HCT116 (cell line): ENCODE measurements at places on chromosomes 6 and 20. TPM values are rescaled to one million over a fixed set of nuclear protein-coding genes. Genes with fewer than 3 reads are reported as not detected.

- peaks cover 8% of the 10 kb centered on the region for H3K4me1 ChIP-seq
- H3K36me3 ChIP-seq, result no peaks in the 10 kb centered on the region
- H3K4me3 ChIP-seq, result no peak overlapping the region
- H3K27me3 ChIP-seq, result no peaks in the 10 kb centered on the region
- no peak overlapping the region for H3K27ac ChIP-seq
These were observed 73.9 kb downstream of the PTPRK start for GRCh38 chr6:128446497-128446896.

DNA sequence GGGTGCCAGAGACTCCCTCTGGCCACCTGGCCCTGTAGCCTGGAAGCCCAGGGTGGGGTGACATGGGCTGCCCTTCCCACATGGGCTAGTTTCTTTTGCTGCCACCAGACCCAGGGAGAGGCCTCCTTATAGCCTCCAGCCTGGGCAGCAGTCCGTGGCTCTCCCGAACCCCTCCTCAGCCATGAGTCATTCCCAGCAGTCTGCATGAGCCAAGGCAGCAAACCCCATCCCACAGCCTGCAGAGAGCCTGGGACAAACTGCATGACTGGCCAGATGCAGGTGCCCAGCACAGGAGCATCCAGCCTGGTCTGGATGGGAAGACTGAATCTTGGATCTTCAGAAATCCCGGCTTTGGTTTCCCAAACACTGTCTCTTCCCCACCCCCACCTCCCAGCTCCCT is 75.7 kb downstream of the MRPL14 start:
- no peak for DNase-seq
- no peaks in the 10 kb centered on the region for H3K27me3 ChIP-seq
- no peaks in the 10 kb centered on the region for H3K36me3 ChIP-seq
- peaks cover 68% of the 10 kb centered on the region for H3K4me1 ChIP-seq
- no peak overlapping the region for H3K4me3 ChIP-seq

DNA sequence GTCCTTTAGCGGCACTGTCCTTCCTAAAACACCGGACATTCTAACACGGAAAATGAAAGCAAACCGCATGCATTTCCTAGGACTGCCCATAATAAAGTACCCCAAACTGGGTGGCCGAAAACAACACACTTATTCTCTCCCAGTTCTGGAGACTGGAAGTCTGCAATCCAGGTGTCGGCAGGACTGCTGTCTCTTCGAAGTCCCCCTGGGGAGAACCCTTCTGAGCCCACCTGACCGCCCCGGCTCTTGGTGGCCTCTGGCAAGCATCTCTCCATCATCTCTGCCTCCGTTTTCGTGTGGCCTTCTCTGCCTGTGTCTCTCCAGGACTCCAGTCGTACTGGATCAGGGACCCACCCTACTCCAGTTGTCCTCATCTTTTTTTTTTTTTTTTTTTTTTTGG is 55.4 kb downstream of the SYNJ2 start:
- no peak overlapping the region for H3K4me3 ChIP-seq
- H3K4me1 ChIP-seq, result peaks cover 49% of the 10 kb centered on the region
- H3K36me3 ChIP-seq, result no peaks in the 10 kb centered on the region
- DNase-seq, result no peak
- H3K27me3 ChIP-seq, result no peaks in the 10 kb centered on the region

The MMS22L gene
- total RNA-seq, result 44.1 TPM

GRCh38 chr6:128857806-128858205 is 25.1 kb upstream of the LAMA2 start:
- no peaks in the 10 kb centered on the region for H3K36me3 ChIP-seq
- no peak overlapping the region for H3K4me3 ChIP-seq
- H3K27me3 ChIP-seq, result no peaks in the 10 kb centered on the region
- DNase-seq, result no peak

- H3K27me3 ChIP-seq, result no peaks in the 10 kb centered on the region
- no peaks in the 10 kb centered on the region for H3K4me1 ChIP-seq
- H3K27ac ChIP-seq, result no peak overlapping the region
- no peaks in the 10 kb centered on the region for H3K36me3 ChIP-seq
- DNase-seq, result no peak
- no peak overlapping the region for H3K4me3 ChIP-seq
These were observed 80.0 kb downstream of the LAMP5 start for GRCh38 chr20:9594284-9594875.

GRCh38 chr20:62830821-62831220 is 14.0 kb downstream of the COL9A3 start:
- H3K4me3 ChIP-seq, result no peak overlapping the region
- H3K4me1 ChIP-seq, result peaks cover 15% of the 10 kb centered on the region

- DNase-seq, result no peak
- H3K4me1 ChIP-seq, result peaks cover 19% of the 10 kb centered on the region
- no peaks in the 10 kb centered on the region for H3K27me3 ChIP-seq
- no peak overlapping the region for H3K27ac ChIP-seq
These were observed 11.6 kb upstream of the HLA-G start for GRCh38 chr6:29816030-29816429.

- DNase-seq, result no peak
- H3K27ac ChIP-seq, result no peak overlapping the region
- H3K4me1 ChIP-seq, result peaks cover 8% of the 10 kb centered on the region; the same call in 1 of the 2 replicates
- H3K27me3 ChIP-seq, result no peaks in the 10 kb centered on the region
- no peak overlapping the region for H3K4me3 ChIP-seq
These were observed 208.4 kb upstream of the MARCKS start for GRCh38 chr6:113648698-113649097.

DNA sequence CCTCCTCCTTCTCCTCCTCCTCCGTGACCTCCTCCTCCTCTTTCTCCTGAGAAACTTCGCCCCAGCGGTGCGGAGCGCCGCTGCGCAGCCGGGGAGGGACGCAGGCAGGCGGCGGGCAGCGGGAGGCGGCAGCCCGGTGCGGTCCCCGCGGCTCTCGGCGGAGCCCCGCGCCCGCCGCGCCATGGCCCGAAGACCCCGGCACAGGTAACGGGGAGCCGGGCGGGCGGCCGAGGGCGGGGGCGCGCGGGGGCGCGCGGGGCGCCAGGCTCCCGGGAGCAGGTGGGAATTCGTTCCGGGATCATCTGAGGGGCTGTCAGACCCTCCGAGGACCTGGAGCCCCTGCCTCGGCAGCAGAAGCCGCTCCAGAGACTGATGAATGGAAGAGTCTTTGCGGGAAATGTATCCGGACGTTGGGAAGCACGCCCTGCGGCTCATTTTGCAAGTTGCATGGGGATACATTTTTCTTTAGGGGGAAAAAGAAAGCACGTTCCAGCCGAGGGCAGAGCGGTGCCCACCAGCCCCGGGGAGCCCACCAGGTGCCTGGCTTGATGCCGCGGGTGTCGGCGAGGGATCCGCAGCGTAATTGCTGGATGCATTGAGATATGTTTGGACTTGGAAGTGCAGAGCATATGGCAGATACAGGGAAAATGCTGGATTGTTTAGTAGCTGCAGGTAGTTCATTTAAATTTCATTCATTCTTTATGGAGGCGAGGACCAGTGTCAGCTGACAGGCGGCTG is 394 bp downstream of the MYB start:
- H3K27ac ChIP-seq, result no peak overlapping the region; the same call in 1 of the 2 replicates
- DNase-seq, result no peak
- H3K27me3 ChIP-seq, result no peaks in the 10 kb centered on the region
- H3K4me1 ChIP-seq, result peaks cover 39% of the 10 kb centered on the region

DNA sequence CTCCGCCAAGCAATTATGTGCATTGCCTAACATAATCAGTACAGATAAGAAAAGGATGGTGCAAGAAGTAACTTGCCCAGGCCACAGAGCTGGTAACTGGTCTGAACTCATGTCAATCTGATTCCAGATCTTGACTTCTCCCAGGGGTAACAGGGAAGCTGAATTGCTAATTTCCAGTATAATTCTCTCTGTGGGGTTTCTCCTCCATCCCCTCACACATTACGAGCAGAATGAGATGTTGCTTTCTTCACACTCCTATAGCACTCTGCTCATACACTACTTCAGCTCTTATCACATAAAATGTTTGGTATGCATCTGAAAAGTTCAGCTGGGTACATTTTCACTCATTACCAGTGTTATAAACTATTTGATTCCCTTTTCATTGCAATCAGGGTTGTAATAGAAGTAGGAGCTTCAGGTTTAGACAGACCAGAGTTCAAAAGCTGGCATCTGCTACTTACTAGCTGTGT is 24.0 kb upstream of the LRRC1 start:
- H3K27me3 ChIP-seq, result no peaks in the 10 kb centered on the region
- H3K27ac ChIP-seq, result no peak overlapping the region
- H3K4me1 ChIP-seq, result peaks cover 6% of the 10 kb centered on the region; the same call in 1 of the 2 replicates

DNA sequence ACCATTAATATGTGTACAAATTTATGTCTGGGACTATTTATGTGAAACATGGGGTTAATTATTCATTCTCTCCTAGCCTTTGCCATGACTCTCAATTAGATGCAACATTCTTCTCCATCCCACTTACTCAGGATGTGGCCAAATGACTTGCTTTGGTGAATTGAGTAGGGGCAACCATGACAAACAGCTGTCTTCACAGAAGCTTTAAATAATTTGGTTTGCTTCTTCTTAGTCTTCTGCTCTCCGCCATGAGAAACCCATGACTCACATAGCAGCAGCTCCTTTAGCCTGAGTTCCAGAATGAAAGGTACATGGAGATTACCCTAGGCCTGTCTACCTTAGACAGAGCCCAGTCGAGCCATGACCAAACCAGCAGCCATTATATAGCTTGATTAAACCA is 74.7 kb downstream of the FRK start:
- H3K27me3 ChIP-seq, result no peaks in the 10 kb centered on the region
- H3K4me3 ChIP-seq, result no peak overlapping the region
- H3K36me3 ChIP-seq, result no peaks in the 10 kb centered on the region

- no peak for DNase-seq
- H3K4me3 ChIP-seq, result no peak overlapping the region
- no peaks in the 10 kb centered on the region for H3K36me3 ChIP-seq
- peaks cover 24% of the 10 kb centered on the region for H3K4me1 ChIP-seq
- H3K27me3 ChIP-seq, result no peaks in the 10 kb centered on the region
These were observed 5.6 kb downstream of the ZMYND8 start for GRCh38 chr20:47350691-47351545.

- H3K27me3 ChIP-seq, result no peaks in the 10 kb centered on the region
- H3K36me3 ChIP-seq, result no peaks in the 10 kb centered on the region
- no peak for DNase-seq
- H3K4me3 ChIP-seq, result no peak overlapping the region
These were observed 10.7 kb upstream of the KCNK15 start for GRCh38 chr20:44734938-44735337.

DNA sequence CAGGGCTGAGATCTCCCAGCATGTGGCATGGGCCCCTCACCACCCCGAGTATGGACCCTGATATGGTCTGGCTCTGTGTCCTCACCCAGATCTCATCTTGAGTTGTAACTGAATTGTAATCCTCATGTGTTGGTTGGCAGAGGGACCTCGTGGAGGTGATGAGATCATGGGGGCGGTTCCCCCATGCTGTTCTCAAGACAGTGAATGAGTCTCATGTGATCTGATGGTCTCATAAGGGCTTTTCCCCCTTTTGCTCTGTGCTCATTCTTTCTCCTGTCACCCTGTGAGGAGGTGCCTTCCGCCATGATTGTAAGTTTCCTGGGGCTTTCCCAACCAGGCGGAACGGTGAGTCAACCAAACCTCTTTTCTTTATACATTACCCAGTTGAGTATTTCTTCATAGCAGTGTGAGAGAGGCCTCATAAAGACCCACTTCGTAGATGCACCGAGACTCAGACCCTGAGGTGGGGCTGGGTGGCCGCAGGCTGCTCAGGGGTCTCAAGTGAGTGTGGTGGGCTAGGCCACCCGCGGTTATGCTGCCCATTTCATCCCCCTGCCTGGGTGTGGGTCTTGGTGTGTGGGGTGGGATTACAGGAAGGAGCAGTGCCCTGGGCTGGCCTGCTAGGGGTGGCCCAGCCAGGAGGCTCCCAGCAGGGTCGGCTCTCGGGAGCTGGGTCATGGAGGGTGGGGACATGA is 26.2 kb upstream of the GATA5 start:
- H3K36me3 ChIP-seq, result no peaks in the 10 kb centered on the region
- no peak overlapping the region for H3K27ac ChIP-seq
- no peaks in the 10 kb centered on the region for H3K27me3 ChIP-seq
- H3K4me3 ChIP-seq, result no peak overlapping the region
- DNase-seq, result no peak
- H3K4me1 ChIP-seq, result peaks cover 12% of the 10 kb centered on the region

- H3K4me3 ChIP-seq, result no peak overlapping the region
- no peaks in the 10 kb centered on the region for H3K4me1 ChIP-seq
- no peak for DNase-seq
These were observed 57.9 kb downstream of the KCNB1 start for GRCh38 chr20:49424536-49424935.

The FOXQ1 gene
- total RNA-seq, result 0.42 TPM

The ZBTB12 gene
- total RNA-seq, result 10.3 TPM

The TRIM15 gene
- 6.5 TPM for total RNA-seq

- no peaks in the 10 kb centered on the region for H3K36me3 ChIP-seq
- H3K27ac ChIP-seq, result no peak overlapping the region
- peaks cover 16% of the 10 kb centered on the region; the same call in 1 of the 2 replicates for H3K27me3 ChIP-seq
- no peak for DNase-seq
- no peaks in the 10 kb centered on the region for H3K4me1 ChIP-seq
- H3K4me3 ChIP-seq, result no peak overlapping the region
These were observed 91.3 kb downstream of the PSMB1 start for GRCh38 chr6:170461556-170462365.

GRCh38 chr20:20820785-20821483 is 108.5 kb upstream of the RALGAPA2 start:
- H3K27me3 ChIP-seq, result peaks cover 4% of the 10 kb centered on the region; the same call in 1 of the 2 replicates
- H3K4me1 ChIP-seq, result 0 out of 2 replicates have a peak, but pooled peaks cover 5% of the 10 kb centered on the region
- no peaks in the 10 kb centered on the region for H3K36me3 ChIP-seq
- DNase-seq, result no peak
- H3K4me3 ChIP-seq, result no peak overlapping the region

DNA sequence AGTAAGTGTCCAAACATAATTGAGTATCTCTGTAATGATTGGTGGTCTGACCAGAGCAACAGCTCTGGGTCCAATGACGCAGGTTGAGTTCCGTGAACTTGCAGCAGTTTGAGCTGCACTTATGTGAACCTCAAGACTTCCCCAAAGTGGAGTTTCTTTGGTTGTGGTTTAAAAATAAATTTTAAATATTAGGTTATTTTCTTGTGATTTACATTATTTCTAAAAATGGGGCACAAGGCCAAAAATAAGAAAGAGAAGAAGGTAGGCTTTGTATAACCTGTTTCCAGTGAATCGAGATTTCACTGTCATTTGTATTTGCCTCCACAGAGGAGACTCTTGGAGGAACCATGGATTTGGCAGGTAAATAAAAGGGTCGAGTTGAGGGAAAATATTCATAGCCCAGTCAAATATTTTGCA is 166.4 kb upstream of the ZNF217 start:
- H3K36me3 ChIP-seq, result no peaks in the 10 kb centered on the region
- no peaks in the 10 kb centered on the region for H3K4me1 ChIP-seq
- DNase-seq, result no peak
- no peaks in the 10 kb centered on the region for H3K27me3 ChIP-seq
- no peak overlapping the region for H3K4me3 ChIP-seq

The MAP3K7 gene
- total RNA-seq, result 26.6 TPM

DNA sequence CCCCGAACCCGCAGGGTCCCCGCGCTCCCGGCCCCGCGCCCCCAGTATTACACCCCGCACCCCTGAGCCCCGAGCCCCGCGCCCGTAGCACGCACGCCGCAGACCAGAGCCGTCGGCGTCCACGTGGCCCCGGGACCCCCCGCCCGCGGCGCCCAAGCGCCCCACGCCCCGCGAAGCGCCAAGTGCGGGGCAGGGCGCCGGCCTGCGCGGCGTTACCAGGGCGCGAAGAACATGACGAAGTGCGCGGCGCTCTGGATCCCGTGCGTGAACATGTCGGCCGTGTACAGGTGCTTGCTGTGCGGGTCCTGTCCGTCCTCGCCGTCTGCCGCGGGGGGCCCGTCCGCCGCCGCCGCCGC is 312 bp downstream of the TXNDC5 start:
- H3K4me1 ChIP-seq, result peaks cover 24% of the 10 kb centered on the region
- H3K36me3 ChIP-seq, result peaks cover 5% of the 10 kb centered on the region; the same call in 1 of the 2 replicates
- H3K4me3 ChIP-seq, result peak overlapping the region; percentile 79
- no peak for DNase-seq
- H3K27ac ChIP-seq, result peak overlapping the region; percentile 87
- peaks cover 26% of the 10 kb centered on the region; the same call in 1 of the 2 replicates for H3K27me3 ChIP-seq

The TM9SF4 gene
- total RNA-seq, result 51.2 TPM
